Stimulated activated naive CD8-positive, alpha-beta T cell treated with anti-CD3 and anti-CD28 coated beads, Interleukin-15, amount 100 ng/mL, for 72 hours (primary cell): ENCODE measurements at places on chromosomes 1 and 21.
A peak's percentile ranks its signal among the peaks of the same experiment; 100 is the strongest.

- DNase-seq = no peak
These were observed 40.6 kb upstream of the GREM2 start for GRCh38 chr1:240652549-240652948.

GRCh38 chr1:48552420-48552819, 80.4 kb upstream of the SPATA6 start:
- DNase-seq = peak; percentile 13

DNA sequence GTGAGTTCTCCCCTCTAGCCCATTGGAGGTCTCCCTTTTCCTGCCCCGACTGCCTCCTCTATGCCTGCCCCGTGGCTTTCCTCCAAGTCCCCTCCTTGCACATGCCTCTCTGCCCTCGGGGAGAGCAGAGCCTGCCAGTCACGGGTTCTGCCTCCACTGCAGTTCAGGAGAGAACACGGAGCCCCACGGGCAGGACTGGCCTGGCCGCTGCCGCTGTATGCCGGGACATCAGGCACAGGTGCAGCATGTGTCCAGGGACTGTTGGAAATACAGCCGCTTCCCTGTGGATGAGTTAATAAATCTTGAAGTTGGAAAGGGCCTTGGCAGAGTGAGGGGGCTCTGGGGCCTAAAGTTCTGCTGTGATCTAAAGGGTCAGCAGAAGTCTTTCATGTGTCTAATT, 676.6 kb downstream of the MATN1 start:
- no peak for DNase-seq

- DNase-seq = no peak
These were observed 51.9 kb upstream of the FMOD start for GRCh38 chr1:203402629-203403337.

GRCh38 chr1:82465024-82465423, 664.3 kb downstream of the ADGRL2 start:
- no peak for DNase-seq

DNA sequence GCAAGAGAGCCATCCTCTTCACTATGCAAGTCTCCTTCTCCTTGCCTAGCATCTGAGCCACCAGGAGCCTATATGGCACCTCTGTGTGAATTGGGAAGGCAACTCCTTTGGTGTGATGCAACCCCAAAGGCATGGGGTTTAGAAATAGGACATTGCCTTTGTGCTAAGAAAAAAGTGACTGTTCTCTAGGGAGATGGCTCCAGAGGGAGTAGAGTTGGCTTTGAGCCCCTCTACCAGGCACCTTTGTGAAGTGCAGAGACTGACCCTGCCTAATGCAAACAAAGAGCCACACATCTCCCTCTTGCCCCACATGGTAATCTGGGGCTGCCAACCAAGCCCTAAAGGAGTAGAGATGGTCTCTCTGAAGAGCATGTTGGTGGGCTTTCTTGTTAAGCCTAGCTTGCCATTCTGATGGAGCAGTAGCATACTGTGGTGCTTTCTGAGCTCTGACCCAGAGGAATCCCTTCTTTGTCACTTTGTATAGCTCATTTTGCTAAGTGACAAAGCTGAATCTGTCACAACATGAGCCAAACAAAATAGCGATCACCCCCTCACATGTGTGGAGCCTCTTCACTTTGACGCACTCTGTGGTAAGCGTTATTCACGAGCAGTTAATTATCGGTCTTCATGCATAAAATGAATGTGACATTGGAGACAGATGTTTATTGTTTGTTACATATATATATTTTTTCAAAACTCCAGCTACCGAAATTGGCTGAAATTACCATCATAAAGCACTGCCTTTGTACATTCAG, 74.4 kb downstream of the RWDD3 start:
- DNase-seq = no peak

GRCh38 chr1:98049370-98050135, 128.7 kb upstream of the DPYD start:
- no peak for DNase-seq

DNA sequence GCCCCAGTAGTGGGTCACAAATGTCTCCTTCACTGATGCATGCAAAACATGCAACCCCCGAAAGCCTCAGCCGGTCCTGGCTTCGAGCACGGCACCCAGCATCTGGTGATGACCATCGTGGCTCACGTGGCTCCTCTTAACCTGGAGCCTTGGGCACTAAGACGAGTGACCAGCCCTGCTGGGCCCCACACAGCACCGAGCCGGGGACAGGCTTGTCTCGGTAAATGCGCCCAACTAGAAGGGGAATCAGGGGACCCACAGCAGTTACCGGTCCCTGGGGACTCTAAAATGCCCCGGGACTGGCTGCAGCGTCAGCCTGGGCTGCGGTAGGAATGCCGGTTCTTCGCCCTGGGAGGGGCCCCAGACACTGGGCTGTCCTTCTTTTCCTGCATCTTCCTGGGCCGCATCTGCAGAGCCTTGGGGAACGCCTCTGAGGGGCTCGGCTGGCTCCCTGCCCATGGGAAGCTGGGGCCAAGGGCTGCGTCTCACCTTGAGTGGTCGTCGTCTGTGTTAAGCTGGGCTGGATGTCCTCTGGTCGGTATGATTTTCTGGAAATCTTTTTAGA, 13.1 kb upstream of the TTC34 start:
- DNase-seq = no peak

DNA sequence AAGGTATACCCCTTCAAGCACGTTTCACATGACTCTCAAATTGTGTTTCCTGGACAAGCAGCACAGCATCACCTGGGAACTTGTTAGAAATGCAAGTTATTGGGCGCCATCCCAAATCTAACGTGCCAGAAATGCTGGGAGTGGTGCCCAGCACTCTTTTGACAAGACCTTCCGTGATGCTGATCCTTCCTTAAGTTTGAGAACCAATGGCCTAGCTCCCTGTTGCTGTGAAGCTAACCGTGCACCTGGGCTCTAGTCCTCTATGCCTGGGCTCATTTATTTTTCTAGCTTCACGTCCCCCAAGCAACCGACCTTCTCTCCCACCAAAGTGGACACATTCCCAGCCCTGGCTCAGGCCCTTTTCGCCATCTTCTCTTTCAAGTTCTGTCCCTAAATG, 4.3 kb downstream of the BEST4 start:
- no peak for DNase-seq

DNA sequence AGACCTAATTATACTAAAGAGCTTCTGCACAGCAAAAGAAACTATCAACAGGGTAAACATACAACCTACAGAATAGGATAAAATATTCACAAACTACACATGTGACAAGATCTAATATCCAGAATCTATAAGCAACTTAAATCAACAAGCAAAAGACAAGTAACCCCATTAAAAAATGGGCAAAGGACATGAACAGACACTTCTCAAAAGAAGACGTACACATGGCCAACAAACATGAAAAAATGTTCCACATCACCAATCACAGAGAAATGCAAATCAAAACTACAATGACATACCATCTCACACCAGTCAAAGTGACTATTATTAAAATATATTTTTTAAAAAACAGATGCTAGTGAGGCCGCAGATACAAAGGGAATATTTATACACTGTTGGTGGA, 99.8 kb downstream of the FAF1 start:
- no peak for DNase-seq

DNA sequence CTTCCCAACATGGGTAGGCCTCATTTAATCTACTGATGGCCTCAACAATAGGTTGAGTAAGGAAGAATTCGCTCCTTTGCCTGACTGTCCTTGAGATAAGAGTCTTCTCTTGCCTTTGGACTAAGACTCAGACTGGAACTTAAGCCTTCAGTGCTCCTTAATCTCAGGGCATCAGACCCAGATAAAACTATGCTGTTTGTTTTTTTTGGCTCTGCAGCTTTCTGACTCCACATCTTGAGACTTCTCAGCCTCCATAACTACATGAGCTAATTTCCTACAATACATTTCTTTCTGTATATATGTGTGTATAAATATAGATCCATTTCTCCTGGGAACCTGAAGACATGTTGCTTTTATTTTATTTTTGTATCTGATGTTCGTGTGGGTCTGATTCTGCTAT, 1470.7 kb upstream of the PRMT6 start:
- DNase-seq = no peak

GRCh38 chr1:183276386-183277080, 90.5 kb downstream of the LAMC2 start:
- DNase-seq = no peak

DNA sequence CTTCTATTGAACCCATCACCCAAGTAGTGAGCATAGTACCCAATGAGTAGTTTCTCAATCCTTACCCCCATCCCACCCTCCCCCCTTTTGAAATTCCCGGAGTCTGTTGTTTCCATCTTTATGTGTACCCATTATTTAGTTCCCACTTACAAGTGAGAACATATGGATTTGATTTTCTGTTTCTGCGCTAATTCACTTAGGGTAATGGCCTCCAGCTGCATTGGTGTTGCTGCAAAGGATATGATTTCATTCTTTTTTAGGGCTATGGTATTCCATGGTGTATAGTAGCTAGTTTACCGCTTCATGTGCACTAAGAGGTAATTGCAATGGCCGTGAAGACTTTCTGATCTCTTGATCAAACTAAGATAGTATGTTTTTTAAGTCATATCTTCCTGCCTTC, 107.5 kb upstream of the SERTAD4 start:
- no peak for DNase-seq
